ENCODE measurements at places on chromosomes 5 and 9. TPM values are rescaled to one million over a fixed set of nuclear protein-coding genes. Genes with fewer than 3 reads are reported as not detected.

Gene ARSI
- 1.7 TPM for total RNA-seq

Gene GLRA1
- not detected for total RNA-seq

Gene ADRA1B
- not detected for total RNA-seq

Gene STKLD1
- total RNA-seq = 0.40 TPM

Gene SPAAR
- 0.16 TPM for total RNA-seq

Gene FCHSD1
- 5.8 TPM for total RNA-seq

Gene MLANA
- total RNA-seq = not detected

Gene FLT4
- total RNA-seq = 1.9 TPM

- no peak for ATAC-seq
Observed at GRCh38 chr5:81418606-81419005, 24.7 kb upstream of the ACOT12 start.

GRCh38 chr5:151162776-151163175 is 5.2 kb upstream of the ANXA6 start:
- no peak for ATAC-seq

GRCh38 chr5:141969783-141970771 is 1.2 kb downstream of the RNF14 start:
- ATAC-seq = no peak

DNA sequence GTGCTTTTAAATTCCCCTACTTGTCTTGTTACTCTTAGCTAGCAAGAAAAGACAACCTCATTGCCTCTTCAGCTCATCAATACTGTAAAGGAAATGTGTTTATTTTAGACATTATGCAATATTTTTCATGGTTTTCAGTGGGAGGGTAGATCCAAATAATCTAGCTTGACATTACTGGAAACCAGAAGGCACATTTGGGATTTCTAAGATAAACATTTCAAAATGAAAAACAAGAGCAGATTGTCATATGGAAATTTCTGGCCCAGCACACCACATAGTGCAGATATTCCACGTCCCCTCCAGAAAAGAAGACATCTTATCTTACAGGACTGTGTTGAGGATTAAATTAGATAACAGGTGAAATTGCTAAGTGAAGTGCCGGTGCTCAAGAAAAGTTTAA is 296.9 kb downstream of the MSX2 start:
- ATAC-seq = no peak

DNA sequence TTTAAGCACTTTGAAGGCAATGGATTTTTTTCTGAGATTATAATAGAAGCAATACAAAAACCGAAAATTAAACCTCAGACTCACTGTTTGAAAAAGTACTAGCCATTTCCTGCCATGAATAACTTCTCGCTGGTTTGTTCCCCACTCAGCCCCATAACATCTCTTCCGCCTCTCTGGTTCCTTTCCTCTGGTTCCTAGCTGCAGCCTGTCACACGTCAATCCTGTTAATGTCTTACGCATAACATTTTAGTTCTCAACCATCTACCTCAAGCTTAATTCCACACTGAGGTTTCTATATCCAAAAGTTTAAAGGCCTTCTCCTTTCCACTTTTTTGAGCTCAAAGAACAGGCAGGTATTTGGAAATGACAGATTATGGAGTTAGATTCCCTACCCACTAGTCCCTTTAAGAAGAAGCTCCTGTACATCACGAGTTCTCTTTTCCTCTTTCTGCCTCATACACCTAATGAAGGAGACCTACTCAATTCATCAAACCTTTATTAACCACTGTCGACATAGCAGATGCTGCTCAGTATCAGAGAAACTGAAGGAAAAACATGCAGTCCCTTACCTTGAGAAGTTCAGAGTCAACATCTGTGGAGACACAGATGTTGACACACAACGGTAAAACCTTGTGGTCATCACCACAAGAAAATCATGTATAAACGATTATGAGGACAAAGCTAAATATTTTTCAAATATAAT is 243.0 kb upstream of the PTGER4 start:
- no peak for ATAC-seq

DNA sequence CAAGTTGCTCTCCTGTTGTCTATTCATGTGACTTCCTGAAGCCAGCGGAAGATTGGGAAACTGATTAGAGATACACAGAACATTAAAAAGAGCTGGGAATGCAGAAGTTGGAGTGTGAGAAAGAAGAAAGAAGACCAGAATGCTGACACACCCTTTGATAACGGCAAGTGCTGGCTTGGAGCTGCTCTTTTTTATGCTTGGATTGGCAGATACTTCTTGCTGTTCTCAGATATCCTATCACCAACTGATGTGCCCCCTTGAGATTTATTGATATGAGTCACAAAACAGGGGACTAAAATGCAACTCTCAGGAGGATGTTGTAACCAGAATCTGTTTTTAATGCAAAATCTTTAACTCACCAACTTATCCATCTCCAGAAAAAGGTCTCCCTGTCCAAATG is 56.0 kb upstream of the ASTN2 start:
- no peak for ATAC-seq

DNA sequence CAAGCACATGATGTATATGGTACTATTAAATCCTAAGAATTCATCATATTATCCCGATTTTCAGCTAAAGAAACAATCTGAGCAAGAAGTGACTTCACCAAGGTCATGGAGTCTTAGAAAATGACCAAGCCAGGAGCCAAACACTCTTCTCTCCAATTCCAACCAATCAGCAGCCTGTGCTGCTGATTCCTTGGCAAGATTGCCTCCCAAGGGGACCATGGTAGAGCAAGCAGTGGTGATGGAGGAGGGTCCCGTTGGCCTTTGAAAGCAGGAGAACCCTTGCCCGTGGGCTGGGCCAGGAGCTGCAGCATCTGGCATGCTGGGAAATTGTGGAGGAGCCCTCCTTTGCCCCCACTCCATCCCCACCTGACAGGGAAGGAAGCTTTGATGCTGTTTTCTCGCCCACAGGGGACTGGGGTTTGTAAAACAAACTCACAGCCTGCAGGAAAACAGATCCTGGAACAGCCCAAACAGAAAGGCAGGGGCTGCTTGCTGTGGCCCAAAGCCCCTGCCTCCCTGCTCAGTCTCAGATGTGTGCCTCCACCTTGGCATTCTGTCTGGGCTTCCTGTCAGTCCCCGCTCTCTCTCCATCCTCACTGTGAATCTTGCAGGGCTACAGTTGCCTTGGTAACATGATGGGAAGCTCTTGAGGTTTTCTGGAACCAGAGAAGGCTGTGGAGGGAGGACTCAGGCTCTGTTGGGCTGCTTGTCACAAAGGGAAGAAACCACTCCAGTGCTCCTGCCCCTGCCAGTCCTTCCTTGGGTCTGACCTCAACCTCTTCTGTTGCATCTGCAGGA is 70.8 kb upstream of the HSPA9 start:
- no peak for ATAC-seq

GRCh38 chr5:160769301-160769700 is 82.7 kb downstream of the ATP10B start:
- no peak for ATAC-seq

- ATAC-seq = no peak
Observed at GRCh38 chr5:33010846-33011245, 299.7 kb downstream of the NPR3 start.

DNA sequence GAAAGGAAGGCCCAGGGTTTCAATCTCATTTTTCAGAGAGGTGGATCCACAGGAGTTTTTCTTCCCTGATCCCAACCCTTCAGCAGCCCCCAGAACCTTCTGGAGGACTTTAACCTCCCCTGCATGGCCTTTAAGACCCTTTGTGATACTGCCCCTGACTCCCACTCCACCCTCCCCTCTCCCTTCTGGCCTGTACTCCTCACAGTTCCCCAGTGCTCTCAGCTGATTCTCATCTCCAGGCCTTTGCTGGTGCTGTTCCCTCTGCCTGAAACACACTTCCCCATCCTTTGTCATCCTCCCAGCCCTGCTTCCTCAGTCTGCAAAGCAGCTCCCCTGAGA is 18.5 kb downstream of the NEURL1B start:
- ATAC-seq = peak; percentile 7

GRCh38 chr5:87665166-87665565 is 252.4 kb upstream of the CCNH start:
- ATAC-seq = no peak

GRCh38 chr9:14811844-14812243 is 89.3 kb upstream of the CER1 start:
- ATAC-seq = no peak

- ATAC-seq = peak; percentile 62
Observed at GRCh38 chr9:86098824-86099700, at the start of gene GOLM1. Gene GOLM1 (minus strand): TSS chr9:86099558. CDS start chr9:86079320, 20,238 bp downstream.

- peak; percentile 82 for ATAC-seq
Observed at GRCh38 chr5:179818746-179819295, 1.9 kb upstream of the SQSTM1 start.

DNA sequence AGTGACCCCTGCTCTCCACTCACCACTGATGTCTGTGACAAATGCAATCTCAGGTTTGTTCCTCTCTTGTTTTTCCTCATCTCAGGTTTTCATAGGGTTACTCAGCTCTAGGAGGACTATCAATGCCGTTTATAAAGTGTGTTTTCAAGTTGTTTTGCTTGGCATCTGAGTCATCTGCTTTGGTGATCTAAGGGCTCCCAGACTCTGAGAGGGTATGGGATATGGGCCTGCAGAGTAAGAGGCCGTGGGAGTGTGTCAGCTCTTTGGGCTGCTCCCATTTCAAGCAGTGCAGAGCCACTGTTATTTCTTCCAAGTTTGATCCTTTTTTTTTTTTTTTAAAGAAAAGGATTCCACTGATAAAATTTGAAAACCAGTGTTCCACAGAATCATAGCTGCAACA is 46.3 kb downstream of the NNT start:
- ATAC-seq = no peak

DNA sequence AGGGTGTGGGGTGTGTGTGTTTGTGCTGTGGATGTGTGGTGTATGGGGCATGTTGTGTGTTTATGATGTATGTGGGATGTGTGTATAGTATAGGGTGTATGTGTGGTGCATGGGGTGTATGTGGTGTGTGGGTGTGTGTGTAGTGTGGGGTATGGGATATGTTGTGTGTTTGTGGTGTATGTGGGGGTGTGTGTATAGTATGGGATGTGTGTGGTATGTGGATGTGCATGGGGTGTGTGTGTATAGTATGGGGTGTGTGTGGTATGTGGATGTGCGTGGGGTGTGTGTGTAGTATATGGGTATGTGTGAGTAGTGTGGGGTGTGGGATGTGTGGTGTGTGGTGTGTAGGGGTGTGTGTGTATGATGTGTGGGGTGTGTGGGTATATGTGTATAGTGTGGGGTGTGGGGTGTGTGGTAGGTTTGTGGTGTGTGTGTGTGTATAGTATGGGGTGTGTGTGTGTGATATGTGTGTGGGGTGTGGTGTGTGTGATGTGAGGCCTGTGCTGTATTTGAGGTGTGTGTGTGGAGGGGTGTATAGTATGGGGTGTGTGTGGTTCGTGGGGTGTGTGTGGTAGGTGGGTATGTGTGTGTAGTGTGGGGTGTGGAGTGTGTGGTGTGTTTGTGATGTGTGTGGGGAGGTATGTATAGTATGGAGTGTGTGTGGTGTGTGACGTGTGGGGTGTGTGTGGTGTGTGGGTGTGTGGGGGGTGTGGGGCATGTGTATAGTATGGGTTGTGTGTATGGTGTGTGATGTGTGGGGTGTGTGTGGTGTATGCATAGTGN is 10.5 kb downstream of the ECSCR start:
- ATAC-seq = peak; percentile 37

DNA sequence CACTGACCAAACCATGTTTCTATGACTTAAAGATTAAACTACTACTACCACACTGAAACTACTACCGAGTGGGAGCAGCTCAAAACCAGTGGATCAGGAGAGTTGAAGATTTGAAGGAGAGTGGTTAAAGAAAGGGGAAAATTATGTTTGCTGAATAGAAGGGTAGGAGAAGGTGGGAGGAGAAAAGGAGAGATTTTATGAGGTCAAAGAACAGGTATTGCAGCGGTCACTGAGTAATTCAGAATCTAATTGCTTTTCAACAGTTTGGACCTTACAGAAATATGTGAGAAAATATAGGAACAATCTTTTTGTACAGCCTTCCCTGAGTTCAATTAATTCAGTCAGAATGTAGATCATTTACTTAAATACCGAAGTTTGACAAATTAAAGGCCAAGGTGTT is 24.6 kb downstream of the EDIL3 start:
- no peak for ATAC-seq

- no peak for ATAC-seq
Observed at GRCh38 chr5:108201721-108202120, 180.2 kb downstream of the FBXL17 start.

- ATAC-seq = no peak
Observed at GRCh38 chr5:80128141-80128540, 93.0 kb downstream of the THBS4 start.

DNA sequence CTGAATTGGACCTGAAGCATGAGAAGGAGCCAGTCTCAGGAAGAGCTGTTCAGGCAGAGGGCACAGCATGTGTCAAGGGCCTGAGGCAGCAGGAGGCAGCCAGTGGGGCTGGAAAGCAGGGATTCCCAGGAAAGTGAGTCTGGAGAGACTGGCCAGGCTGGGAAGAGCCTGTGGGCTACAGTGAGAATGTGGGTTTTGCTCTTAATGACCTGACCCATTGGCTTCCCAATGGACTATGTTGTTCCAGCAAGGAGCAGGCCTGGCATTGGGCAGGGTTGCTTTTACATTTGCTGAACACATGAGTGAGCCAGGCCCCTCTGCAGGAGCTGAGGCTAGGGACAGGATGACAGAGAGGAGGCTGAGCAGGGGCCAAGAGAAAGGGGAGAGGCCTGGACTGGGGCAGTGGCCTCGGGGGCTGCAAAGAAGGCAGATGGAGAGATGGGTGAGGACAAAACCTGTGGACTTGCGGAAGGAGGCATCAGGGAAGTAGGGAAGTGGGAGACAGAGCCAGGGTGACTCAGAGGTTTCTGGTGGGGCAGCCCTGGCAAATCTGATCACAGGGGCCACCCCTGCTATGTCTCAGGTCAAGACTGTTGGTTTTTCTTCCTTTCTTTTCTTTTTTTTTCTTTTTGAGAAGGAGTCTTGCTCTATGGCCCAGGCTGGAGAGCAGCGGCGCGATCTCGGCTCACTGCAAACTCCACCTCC is 65.9 kb upstream of the NEK6 start:
- ATAC-seq = no peak

- no peak for ATAC-seq
Observed at GRCh38 chr5:21219966-21220365, 1232.0 kb upstream of the CDH18 start.

GRCh38 chr9:119792242-119792641 is 423.0 kb upstream of the BRINP1 start:
- ATAC-seq = no peak

DNA sequence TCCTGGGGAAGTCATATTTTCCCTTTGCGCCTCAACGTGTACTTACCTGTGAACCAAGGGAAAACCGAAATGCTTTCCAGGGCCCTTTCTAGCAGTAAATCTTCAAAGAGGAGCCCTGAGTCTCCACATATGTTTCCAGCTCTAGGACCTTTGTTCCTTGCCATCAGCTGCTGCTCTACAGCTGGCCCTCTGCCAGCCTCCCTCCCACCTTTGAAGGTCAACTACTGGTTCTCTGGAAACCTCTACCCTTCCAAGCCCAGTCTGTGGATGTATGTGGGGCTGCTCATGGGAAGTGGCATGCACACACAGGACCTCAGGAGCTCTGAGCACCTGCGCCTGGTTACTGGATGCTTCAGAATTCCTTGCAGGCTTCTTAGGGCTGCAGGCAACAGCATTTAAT is 117.2 kb downstream of the PSD2 start:
- no peak for ATAC-seq

- no peak for ATAC-seq
Observed at GRCh38 chr5:113405530-113405929, 29.3 kb downstream of the TSSK1B start.

GRCh38 chr5:16061163-16061562 is 118.4 kb downstream of the MARCHF11 start:
- ATAC-seq = no peak
